ENCODE measurements at places on chromosomes 12 and 14. TPM values are rescaled to one million over a fixed set of nuclear protein-coding genes. Genes with fewer than 3 reads are reported as not detected.

GRCh38 chr14:37721976-37722659 lies 126.7 kb downstream of the TTC6 start:
- no peak for DNase-seq

GRCh38 chr12:124332058-124332672 lies 37.3 kb downstream of the RFLNA start:
- no peak for DNase-seq

DNA sequence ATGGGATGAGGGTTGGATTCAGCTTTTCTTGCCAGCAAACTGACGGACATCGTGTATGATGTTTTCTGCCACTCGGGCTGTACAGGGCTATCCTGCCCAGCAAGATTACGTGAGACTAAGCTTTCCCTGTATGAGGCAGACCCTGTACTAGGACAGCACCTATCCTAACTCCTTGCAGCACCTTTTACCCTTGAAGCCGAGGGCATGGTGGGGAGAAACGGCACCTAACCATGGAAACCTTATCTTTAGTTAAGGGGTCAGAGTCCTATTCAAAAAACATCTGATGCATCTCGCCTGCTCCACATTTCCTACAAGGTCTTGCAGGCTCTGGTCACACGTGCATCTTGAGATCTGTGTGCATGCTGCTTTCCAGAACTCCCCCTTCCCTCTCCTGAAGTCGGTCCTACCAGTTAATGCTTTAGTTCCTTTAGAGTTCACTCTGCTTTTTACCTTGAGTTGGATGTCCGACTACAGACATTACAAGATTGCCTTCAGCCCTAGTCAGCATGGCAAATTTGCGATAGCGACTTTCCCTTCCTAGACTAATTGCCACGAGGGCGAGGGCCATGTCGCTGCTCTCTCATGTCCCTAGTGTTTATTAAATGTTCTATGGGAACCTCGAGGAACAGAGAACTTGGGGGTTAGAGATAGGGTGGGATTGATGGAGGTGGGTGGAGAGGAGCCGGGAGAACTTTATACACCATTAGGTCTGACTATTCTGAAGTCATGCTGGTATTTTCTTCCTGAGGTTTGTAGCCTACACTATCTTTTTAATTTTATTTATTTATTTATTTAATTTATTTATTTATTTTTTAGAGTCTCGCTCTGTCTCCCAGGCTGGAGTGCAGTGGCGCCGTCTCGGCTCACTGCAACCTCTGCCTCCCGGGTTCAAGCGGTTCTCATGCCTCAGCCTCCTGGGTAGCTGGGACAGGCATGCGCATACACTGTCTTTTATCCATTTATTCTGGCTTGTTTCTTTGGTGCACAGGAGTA lies 6.6 kb downstream of the RAN start:
- no peak for DNase-seq

DNA sequence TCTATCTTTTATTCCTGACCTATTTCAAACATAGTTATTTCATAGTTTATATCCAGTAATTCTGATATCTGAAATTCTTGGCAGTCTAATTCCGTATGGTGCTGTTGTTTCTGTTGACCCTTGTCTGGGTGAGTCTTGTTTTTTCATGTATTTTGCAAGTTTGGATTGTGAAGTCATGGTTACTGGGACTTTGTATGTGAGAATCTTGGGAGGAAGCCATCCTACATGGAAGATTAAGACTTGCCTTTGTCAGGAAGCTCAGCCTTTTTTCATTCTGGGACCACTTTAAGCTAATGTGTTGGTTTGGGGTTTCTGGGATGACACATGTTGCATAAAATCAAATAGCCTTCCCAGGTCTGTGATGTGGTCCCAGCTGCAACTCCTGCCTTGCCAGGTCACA lies 191.6 kb upstream of the E2F7 start:
- DNase-seq, result no peak

DNA sequence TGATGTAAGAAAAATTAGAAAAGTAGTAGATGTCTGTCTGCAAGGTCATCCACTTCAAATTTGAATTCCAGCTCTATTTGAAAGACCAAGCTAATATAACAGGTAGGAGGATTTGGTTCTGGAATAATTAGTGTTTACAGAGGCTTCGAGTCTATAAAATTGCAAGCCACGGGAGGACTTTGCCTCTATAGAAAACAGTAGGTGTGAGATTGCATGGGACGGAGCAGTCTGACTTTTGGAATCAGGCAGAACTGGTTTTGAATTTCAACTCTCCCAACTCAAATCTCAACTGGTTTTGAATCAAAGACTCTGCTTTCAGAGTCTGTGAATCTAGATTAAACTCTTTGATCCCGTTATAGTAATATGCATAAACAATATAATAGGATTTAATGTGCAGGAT lies 82.4 kb downstream of the PIK3C2G start:
- DNase-seq, result no peak

DNA sequence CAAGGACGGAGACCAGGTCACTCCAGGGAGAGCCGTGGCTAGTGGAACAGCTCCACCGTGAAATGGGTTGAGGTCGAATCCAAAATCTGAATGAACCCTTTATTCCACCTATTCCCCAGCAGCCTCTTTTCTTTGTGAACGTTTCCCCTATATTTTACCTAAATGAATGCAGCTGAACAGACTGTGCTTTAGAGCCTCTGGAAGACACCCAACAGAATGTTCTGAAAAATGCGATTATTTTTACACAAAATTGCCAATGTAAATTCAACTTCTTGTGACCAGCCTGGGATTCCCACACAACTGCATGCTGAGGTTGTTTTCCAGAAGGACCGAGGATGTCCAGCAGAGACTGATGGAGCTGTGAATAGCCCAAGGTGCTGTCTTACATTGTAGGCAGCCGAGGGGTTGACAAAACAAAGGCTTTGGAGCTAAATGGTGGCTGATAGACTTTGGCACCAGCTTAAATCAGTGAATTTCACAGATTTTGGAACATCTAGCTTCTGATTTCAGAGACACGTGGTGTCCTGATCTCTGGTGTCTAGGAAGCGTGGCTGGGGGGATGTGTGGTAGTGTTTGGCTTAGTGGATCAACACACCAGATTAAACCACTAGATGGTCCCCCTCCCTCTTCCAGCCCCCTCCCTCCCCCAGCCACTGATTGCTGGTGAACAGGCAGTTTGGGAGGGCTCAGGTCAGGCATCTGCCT lies 150.4 kb downstream of the ZNF664 start:
- no peak for DNase-seq

- DNase-seq, result no peak
Observed at GRCh38 chr12:31507966-31508365, 83.0 kb downstream of the DENND5B start.

DNA sequence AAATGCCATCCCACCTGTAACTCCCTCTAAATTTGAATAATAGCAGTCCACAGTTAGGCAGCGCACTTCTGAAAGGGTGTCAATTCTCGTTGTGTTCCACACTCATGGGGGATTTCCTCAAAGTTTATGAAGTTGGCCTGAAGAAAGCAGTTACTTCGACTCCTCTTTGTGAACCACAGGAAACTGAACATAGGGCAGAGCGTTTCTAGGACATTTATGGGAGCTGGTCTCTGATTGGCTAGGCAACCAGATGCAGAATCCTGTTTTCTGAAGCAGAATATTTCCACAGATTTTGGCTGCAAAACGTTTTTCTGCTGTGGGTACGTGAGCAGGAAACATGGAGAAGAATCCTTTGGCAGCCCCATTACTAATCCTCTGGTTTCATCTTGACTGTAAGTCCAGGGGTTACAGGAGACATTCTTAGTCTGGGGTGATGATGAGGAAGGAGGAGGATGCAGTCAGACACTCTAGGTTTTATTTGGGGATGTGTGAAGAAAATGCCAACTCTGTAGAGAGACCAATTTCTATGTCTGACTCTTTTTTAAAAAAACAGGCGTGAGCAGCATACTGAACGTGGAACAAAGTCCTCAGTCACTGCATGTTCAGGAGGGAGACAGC lies 431.5 kb upstream of the OR4E1 start:
- no peak for DNase-seq

- DNase-seq, result no peak
Observed at GRCh38 chr12:3119192-3119755, 42.1 kb downstream of the TSPAN9 start.

DNA sequence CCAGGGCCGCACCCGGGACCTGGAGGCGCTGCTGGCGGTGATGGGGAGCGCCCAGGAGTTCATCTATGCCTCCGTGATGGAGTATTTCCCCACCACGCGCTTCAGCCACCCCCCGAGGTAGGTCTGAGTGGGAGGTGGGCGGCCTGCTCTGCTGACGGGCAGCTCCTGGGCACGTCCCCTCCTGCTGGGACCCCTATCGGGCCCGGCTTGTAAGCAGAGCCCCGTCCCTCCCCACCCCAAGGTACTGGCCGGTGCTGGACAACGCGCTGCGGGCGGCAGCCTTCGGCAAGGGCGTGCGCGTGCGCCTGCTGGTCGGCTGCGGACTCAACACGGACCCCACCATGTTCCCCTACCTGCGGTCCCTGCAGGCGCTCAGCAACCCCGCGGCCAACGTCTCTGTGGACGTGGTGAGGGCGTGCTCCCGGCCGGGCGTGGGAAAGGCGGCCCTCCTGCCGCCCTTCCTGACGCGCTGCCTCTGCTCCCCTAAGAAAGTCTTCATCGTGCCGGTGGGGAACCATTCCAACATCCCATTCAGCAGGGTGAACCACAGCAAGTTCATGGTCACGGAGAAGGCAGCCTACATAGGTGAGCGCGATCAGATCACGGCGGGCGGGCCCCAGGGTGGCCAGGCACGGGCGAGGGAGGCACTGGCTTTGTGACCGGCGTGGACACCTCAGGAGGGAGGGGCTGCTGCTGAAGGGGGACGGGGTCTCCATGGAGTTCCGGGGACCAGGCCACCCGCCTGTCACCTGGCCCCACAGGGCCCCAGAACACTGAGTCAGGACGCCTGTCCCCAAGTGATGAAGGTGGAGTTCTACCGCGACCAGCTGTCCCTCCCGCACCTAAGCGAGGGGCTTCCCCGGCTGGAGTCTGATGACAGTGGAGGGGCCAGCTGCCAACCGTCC lies 7.3 kb downstream of the PLD4 start:
- DNase-seq, result no peak

- no peak for DNase-seq
Observed at GRCh38 chr12:132392389-132393244, 63.2 kb upstream of the GALNT9 start.

GRCh38 chr12:54549774-54550451 lies 512 bp downstream of the PDE1B start:
- no peak for DNase-seq

DNA sequence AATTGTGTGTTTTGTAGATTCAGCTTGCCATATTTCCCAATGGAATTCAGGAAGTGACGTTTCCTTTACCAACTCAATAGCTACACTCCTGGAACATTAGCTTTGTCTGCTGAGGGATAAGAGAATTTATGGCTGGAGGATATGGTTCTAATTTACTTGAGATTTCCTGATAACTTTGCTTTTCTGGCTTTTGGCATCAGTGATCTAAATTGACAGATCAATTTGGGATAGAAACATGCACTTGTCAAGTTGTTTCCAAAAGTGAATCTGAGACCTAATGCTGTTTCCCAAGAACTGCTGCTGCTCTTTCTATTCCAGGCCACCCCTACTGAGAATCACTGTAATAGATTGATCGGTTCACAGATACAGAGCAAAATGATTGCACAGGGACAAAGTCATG lies 43.2 kb downstream of the MGAT4C start:
- no peak for DNase-seq

DNA sequence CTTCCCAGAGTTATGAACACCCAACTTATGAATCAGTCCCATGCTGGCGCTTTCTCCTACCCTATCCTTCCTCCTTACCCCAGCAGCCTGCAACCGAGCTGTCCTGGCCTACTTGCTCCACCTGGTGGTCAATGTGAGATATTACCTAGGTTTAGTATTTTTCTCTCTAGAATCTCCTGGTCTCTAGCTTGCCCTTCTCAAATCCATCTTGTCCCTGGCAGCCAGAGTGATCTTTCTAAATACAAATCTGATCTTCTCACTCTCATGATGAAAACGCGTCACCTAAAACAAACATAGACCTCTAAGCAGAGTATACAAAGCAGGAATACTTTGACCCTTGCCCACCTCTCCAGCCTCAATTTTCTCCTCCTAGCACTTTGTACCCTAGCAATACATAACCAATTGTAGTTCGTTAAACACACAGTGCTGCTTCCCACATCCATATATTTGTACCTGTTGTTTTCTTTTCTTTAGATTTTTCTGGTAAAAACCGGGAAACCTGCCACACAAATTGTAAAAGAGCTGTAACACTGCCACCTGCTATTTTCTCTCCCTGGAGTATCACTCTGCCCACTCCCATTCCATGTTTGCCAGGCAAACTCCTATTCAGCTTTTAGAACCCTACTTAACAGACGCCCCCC lies 20.0 kb upstream of the TCP11L2 start:
- no peak for DNase-seq

DNA sequence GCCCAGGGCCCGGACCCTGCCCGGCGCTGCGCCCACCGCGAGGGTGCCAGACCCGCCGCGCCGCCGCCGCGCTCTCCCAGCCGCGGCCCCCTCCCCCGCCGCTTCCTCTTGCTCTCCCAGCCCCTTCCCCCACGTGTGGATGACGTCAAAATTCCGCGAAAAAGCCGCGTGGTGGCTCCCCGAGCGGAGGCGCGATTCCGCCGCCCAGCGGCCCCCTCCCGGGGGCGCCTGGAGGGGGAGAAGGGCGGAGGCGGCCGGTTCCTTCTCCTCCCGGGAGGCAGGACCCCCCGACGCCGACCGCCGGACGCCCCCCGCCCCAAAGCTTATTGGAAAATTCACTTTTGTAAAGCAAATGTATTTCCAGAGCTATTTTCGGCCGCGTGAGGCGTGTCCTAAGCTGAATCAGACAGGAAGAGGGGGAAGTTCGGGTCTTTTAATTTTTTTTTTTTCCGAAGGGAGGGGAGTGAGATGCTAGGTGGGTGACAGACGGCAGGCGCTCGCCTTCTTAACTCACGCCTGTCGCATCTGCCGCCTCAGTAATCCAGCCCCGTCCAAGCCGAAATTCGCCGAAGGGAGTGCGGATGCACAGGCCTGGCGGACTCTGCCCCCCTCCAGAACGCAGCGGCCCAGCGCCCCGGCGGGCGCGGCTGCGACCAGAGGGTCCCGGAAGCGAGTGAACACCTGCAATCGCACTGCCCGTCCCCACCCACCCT lies 4.1 kb upstream of the CCND2 start:
- DNase-seq, result peak; percentile 81

DNA sequence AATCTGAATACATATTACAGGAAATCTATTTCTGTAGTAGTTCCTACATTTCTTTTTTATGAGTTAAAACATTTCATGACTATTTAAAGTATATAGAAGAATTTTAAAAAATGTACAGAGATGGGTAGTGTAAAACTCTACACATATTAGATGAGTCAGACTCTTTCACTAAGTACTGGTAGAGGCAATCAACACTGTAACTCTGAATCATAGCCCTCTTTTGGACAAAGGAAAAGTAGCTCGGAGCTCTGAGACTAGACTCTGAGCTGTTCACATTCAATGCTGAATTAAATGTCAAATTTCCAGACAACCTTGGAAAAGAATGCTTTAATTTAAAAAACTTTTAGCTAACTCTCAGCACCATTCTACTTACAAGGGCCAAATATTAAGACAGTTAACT lies 3.4 kb downstream of the PTCSC3 start:
- DNase-seq, result no peak

- DNase-seq, result no peak
Observed at GRCh38 chr12:32609966-32610365, 69.1 kb upstream of the DNM1L start.

Gene KLRC1
- 1.9 TPM for total RNA-seq

Gene FAIM2
- 5.0 TPM for total RNA-seq

Gene TNS2
- 444 TPM for total RNA-seq

Gene TAS2R50
- total RNA-seq, result 4.3 TPM

Gene SIX6
- total RNA-seq, result not detected

Data from omental fat pad (tissue), 4 donors.